GM23338 (cell line): ENCODE measurements at places on chromosomes 6 and 20.

- no peak for DNase-seq
- H3K4me3 ChIP-seq: no peak overlapping the region
- no peaks in the 10 kb centered on the region; the same call in 1 of the 2 replicates for H3K27me3 ChIP-seq
- no peaks in the 10 kb centered on the region for H3K36me3 ChIP-seq
Observed at GRCh38 chr20:19249106-19249879, 36.9 kb downstream of the SLC24A3 start.

DNA sequence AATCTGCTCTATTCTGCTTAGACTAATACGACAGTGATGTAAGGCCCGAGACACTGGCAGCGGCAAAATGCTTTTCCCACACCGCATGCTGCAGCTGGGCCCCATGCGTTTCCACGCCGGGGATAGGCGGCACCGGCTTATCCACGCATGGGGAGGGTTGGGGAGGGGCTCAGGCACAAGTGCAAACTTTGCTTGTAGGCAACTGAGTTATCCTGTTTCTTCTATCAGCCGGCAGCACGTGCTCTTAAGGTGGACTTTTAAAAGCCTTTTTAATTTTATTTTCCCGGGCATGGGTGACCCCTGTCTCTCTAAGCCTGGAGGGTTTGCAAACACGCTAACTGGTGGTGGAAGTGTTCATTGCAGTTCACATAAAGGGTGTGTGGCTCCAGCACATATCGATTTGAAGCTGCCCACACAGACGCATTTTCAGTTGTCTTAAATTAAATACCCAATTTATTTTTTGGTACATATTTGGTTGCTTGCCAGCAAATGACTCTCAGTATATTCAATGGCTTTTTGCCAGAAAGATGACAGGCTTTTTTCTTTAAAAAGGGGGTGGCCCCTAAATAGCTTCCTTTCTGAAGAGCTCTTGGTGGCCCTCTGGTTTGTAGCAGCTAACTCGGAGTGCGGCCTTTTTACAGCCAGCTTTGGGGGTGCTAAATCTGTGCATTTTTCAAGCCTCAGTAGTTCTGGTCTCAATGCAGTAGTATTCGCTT is 561.8 kb upstream of the AGPAT4 start:
- H3K27ac ChIP-seq: no peak overlapping the region
- peaks cover 30% of the 10 kb centered on the region for H3K4me1 ChIP-seq
- no peaks in the 10 kb centered on the region for H3K27me3 ChIP-seq
- H3K4me3 ChIP-seq: no peak overlapping the region
- no peaks in the 10 kb centered on the region for H3K36me3 ChIP-seq
- DNase-seq: peak; percentile 29

- H3K4me1 ChIP-seq: peaks cover 30% of the 10 kb centered on the region
- no peak overlapping the region for H3K27ac ChIP-seq
- H3K27me3 ChIP-seq: no peaks in the 10 kb centered on the region
- peak; percentile 56 for DNase-seq
- no peak overlapping the region for H3K4me3 ChIP-seq
Observed at GRCh38 chr6:1864496-1864895, 254.8 kb downstream of the FOXC1 start.

GRCh38 chr6:99605911-99606655 is 550 bp upstream of the PRDM13 start:
- H3K27me3 ChIP-seq: peaks cover 100% of the 10 kb centered on the region
- peak overlapping the region; percentile 45 for H3K4me3 ChIP-seq
- no peak overlapping the region for H3K27ac ChIP-seq
- H3K36me3 ChIP-seq: no peaks in the 10 kb centered on the region

DNA sequence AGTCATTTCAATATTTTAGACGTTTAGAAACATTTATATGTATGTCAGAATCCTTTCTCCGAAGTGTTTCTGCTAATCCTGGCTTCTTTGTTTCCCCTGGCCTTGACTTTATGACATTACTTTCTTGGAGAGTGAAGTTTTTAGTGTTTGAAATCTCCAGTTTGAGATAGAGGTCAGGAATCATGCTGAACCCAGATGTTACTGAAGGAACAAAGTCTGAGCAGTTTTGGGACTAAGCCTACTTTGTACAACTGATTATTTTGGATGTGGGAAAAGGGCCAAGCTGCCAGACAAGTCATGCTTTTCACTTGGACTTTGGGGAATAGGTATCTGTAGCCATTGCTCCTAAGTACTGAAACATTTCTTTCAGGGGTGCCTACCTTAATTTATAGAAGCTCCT is 2.3 kb downstream of the RNF144B start:
- peak overlapping the region; percentile 64 for H3K4me3 ChIP-seq
- DNase-seq: no peak
- H3K4me1 ChIP-seq: peaks cover 50% of the 10 kb centered on the region
- H3K27me3 ChIP-seq: no peaks in the 10 kb centered on the region
- H3K36me3 ChIP-seq: no peaks in the 10 kb centered on the region
- peak overlapping the region; percentile 12; the same call in 1 of the 2 replicates for H3K27ac ChIP-seq

GRCh38 chr6:126010040-126010439 is 23.7 kb downstream of the TRMT11 start:
- H3K27ac ChIP-seq: no peak overlapping the region
- no peaks in the 10 kb centered on the region for H3K4me1 ChIP-seq
- peaks cover 51% of the 10 kb centered on the region; the same call in 1 of the 2 replicates for H3K36me3 ChIP-seq
- no peaks in the 10 kb centered on the region for H3K27me3 ChIP-seq
- no peak for DNase-seq

- no peak overlapping the region for H3K27ac ChIP-seq
- H3K27me3 ChIP-seq: no peaks in the 10 kb centered on the region
- H3K4me1 ChIP-seq: no peaks in the 10 kb centered on the region
Observed at GRCh38 chr6:16903470-16903869, 142.2 kb upstream of the ATXN1 start.

- H3K27me3 ChIP-seq: no peaks in the 10 kb centered on the region
- H3K36me3 ChIP-seq: no peaks in the 10 kb centered on the region
- H3K4me3 ChIP-seq: no peak overlapping the region
- no peak overlapping the region for H3K27ac ChIP-seq
- no peaks in the 10 kb centered on the region for H3K4me1 ChIP-seq
Observed at GRCh38 chr20:51470499-51470820, 72.1 kb downstream of the NFATC2 start.

GRCh38 chr20:24077145-24077544 is 88.6 kb upstream of the GGTLC1 start:
- H3K27me3 ChIP-seq: no peaks in the 10 kb centered on the region
- no peak overlapping the region for H3K4me3 ChIP-seq
- H3K27ac ChIP-seq: no peak overlapping the region

DNA sequence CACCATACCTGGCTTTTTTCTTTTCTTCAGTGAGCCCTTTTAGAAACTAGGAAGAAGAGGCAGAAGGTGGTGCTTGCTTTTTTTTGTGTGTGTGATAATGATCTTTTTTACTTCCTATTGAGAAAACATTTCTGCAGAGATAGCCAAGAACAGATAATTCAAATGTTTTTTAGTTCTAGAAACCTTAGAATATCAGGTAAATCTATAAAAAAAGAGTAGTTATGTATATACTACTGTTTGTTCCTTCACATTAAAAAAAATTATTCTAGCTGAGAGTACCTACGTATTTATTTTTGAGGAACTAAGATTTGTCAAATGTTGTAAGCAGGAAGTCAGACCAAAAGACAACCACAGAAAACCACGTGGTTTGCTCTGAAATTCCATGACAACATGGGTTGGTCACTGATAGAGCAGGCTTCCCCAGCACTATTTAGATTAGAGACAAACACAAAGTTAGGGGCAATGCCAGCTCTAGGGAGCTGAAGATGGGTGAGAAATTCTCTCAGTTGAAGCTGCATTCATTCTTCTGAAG is 12.8 kb downstream of the STK4 start:
- H3K4me3 ChIP-seq: no peak overlapping the region
- H3K27me3 ChIP-seq: no peaks in the 10 kb centered on the region

GRCh38 chr6:165893431-165893830 is 230.4 kb upstream of the PDE10A start:
- no peaks in the 10 kb centered on the region for H3K27me3 ChIP-seq
- H3K27ac ChIP-seq: no peak overlapping the region
- no peak for DNase-seq

DNA sequence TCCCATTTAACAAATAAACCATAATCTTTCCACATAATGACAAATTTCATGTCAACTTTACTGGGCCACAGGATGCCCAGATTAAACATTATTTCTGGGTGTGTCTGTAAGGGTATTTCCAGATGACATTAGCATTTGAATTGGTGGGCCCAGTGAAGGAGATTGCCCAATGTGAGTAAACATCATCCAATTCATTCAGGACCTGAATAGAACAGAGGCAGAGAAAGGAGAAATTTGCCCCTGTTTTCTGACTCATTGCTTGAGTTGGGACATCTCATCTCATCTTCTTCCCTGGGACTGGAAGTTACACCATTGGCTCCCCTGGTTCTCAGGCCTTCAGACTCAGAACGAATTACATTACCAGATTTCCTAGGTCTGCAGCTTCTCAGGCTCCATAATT is 142.9 kb downstream of the TPBG start:
- H3K4me3 ChIP-seq: no peak overlapping the region
- peak; percentile 20 for DNase-seq
- no peak overlapping the region for H3K27ac ChIP-seq
- peaks cover 7% of the 10 kb centered on the region; the same call in 1 of the 2 replicates for H3K4me1 ChIP-seq
- H3K27me3 ChIP-seq: no peaks in the 10 kb centered on the region
- no peaks in the 10 kb centered on the region for H3K36me3 ChIP-seq

DNA sequence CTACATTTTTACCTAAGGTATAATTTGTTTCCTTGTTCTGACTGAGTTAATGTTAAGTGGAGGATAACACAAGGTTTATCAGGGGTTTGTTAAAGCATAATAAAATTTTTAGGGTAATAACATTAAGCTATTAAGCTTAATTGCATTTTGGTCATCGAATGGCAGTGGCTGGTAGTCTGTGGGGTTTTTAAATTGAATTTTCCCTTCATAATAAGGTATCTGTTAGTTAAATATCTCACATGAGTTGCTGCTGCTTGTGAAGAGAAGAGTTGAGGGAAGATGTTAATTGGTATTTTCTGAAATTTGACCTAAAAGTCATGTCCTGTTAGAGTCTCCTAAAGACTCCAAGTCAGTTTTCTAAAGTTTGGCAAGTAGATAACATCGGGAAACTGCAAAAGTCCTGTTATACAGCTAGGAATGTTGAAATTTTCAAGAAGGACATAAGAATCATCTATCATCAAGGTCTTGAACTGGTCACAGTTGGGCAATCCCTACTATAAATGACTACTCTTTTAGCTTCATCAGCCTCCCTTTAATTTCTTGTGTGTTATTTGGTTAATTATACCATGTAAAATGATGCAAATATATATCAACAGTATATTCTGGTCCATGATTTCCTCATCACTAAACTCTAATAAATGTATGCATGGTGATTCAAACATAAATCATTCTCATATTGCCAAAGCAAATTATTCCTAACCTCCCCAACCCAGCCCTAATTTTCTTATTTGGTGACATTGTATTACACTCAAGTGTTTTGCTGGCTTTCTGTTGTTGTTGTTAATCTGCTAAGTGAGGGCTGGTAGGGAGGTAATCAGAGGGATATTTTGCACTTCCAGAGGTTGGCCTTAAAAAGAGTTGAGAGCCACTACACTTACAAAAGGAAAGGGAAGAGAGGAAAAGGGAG is 64.0 kb downstream of the MAP3K5 start:
- no peak overlapping the region for H3K27ac ChIP-seq
- H3K27me3 ChIP-seq: no peaks in the 10 kb centered on the region
- no peak for DNase-seq
- no peaks in the 10 kb centered on the region for H3K36me3 ChIP-seq
- H3K4me3 ChIP-seq: no peak overlapping the region
- no peaks in the 10 kb centered on the region for H3K4me1 ChIP-seq

DNA sequence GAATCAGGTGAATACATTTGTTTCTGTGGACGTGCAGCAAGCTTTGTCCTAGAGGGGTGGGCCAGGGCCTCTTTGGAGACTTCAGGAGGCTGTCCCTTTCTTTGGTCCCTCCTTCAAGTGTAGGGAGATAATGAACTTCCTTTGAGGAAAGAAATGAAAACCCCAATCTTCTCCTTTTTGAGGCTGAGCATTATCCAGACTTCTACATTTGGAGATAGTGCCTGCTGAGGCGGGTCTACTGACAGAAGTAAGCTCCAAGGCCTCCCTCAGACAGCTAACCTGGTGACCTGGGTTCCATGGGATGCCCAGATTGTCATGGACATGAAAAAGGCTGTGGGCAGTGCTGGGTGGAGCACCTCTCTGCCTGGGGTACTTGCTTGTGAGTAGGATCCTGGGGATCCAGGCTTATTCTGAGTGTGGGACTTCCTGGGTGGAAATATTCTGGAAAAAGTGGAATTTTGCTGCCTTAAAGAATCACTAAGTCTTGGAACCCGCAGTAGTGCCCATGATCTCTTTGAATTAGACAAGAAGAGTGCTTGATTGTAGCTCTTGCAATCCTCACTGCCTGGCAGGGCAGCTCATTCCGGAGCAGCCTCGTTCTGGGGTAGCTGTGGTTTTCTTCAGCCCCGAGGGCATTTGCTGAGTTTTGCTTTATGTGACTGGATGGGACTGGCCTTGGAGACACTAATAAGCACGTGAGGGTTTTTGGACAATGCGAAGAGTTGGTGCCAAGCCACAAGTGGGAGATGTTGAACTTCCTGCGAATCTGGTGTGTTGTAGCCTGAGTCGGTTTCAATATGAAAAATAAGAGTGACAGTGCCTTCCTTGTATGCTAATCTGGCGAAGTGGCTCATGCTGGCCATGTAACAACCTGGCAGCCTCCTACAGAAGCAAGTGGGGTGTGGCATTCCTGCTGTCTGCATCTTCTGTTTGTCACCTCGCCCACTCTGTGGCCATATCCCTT is 28.1 kb downstream of the SNRNP48 start:
- no peak overlapping the region for H3K4me3 ChIP-seq
- H3K36me3 ChIP-seq: no peaks in the 10 kb centered on the region
- H3K4me1 ChIP-seq: no peaks in the 10 kb centered on the region
- H3K27ac ChIP-seq: no peak overlapping the region
- DNase-seq: no peak

DNA sequence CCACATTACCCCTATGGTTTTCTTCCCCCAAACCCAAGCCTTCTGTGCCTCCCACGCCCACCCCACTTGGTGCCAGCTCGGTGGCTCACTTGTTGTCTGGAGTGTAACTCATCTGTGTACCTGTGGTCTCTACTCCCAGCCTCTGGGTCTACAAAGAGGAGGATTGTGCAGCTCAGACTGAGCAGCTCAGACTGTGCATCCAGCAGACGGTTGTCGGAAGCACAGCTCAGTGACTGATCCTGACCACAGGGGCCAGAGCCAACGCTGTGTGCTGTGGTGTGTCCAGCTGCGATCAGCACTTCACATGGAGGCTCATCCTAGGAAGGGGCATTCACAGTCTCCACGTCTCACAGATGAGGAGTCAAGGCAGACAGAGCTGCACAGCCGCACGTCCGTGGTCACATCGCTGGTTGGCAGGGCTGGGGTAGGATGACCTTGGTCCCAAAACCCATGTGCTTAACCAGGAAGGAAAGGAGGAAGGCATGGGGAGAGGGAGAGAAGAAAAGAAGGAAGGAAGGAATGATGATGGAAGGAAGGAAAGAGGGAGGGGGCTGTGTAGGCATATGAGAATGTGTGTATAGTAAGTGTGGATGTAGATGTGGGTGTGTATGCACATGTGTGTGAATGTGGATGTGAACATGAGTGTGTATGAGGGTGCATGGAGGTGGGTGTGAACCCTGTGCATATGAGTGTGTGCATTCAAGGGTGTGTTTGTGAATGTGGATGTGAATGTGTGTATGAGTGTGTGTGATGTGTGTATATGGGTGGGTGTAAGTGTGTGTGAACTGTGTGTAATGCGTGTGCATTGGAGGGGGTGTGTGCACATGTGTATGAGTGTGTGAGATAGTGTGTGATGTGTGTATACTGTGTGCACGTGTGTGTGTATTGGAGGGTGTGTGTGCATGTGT is 28.2 kb upstream of the STX16 start:
- peaks cover 9% of the 10 kb centered on the region for H3K27me3 ChIP-seq
- no peaks in the 10 kb centered on the region for H3K36me3 ChIP-seq
- no peak for DNase-seq
- no peak overlapping the region for H3K27ac ChIP-seq

- H3K4me1 ChIP-seq: peaks cover 9% of the 10 kb centered on the region
- H3K4me3 ChIP-seq: no peak overlapping the region
- DNase-seq: peak; percentile 85
- H3K27me3 ChIP-seq: no peaks in the 10 kb centered on the region
- no peak overlapping the region for H3K27ac ChIP-seq
Observed at GRCh38 chr20:12012241-12013222, 94.8 kb downstream of the BTBD3 start.
